ENCODE measurements at places on chromosomes 16 and 17. TPM values are rescaled to one million over a fixed set of nuclear protein-coding genes. Genes with fewer than 3 reads are reported as not detected.

DNA sequence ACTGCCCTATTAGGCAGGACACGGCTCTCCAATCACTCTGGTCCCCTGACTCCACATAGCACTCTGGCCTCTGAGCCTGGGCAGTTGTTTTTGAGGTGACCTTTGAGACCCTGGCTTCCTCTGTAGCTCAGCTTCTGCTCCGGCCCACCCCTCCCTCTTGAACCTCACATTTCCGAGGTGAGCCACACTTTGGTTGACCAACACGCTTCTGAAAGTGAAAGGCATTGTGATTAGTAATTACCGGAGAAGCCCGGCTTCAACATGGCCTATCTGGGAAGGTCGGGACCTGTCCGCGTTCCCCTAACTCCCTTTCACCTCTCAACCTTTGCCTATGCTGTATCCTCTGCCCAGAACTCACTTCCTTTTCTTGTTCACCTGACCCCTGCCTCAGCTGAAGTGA, 10.3 kb upstream of the ITGAX start:
- DNase-seq = no peak

The NRN1L gene
- total RNA-seq = not detected

GRCh38 chr17:74619077-74619673, 4.4 kb downstream of the CD300E start:
- no peak for DNase-seq

DNA sequence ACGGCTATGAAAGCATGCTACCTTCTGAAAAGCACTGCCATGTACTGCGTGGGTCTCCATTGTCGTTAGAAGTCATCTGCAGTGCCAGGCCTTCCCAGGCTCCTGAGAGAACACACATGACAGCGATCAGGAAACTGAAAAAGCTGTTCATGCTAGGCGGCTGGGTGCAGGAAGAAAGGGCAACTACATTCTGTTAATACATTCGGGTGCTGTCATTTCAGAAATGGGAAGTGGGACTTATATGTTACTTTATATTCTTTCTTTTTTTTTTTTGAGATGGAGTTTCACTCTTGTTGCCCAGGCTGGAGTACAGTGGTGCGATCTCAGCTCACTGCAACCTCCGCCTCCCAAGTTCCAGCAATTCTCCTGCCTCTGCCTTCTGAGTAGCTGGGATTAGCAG, 19.9 kb downstream of the CFAP20 start:
- DNase-seq = no peak

- DNase-seq = no peak
These were observed 14.7 kb downstream of the RARA start for GRCh38 chr17:40323391-40324381.

DNA sequence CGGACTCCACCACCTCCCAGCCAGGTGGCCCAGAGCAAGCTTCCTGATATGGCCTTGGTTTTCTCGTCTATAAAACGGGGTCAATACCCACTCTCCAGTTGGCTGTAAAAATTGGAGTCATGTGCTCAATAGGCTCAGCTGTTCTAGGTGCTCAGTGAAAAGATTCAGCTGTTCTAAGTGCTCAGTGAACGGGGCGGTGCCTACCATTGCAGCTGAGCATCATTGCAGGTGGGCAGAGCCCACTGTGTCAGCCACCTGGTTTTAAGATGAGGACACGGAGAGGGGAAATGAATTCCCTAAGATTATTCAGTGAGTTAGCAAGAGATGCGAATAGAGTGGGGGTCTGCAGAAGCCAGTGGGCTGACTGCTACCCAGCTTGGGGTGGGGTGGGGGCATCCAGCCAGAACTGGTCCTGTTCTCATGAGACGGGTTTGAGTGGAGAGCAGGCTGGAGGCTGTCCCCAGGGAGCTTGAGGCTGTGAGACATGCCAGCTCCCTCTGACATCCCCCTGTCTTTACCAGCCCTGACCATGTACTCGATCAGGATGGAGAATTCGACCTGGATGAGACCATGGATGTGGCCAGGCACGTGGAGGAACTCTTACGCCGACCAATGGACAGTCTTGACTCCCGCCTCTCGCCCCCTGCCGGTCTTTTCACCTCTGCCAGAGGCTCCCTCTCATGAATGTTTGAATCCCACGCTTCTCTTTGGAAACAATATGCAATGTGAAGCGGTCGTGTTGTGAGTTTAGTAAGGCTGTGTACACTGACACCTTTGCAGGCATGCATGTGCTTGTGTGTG, 21.9 kb downstream of the STAT5A start:
- DNase-seq = no peak

GRCh38 chr16:3051494-3051893, 5.1 kb downstream of the MMP25 start:
- no peak for DNase-seq

DNA sequence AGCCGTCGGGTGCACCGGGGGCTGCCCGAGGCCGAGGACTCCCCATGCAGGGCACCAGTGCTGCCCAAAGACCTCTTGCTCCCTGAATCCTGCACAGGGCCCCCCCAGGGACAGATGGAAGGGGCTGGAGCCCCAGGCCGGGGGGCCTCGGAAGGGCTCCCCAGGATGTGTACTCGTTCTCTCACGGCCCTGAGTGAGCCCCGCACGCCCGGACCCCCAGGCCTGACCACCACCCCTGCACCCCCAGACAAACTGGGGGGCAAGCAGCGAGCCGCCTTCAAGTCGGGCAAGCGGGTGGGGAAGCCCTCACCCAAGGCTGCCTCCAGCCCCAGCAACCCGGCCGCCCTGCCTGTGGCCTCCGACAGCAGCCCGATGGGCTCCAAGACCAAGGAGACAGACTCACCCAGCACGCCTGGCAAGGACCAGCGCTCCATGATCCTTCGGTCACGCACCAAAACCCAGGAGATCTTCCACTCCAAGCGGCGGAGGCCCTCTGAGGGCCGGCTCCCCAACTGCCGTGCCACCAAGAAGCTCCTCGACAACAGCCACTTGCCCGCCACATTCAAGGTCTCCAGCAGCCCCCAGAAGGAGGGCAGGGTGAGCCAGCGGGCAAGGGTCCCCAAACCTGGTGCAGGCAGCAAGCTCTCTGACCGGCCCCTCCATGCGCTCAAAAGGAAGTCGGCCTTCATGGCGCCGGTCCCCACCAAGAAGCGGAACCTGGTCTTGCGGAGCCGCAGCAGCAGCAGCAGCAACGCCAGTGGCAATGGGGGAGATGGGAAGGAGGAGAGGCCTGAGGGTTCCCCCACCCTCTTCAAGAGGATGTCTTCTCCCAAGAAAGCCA, 40.6 kb downstream of the SREBF1 start:
- DNase-seq = no peak

The BHLHA9 gene
- total RNA-seq = not detected

The ESRP2 gene
- total RNA-seq = 0.59 TPM

Data from right atrium auricular region (tissue), 2 donors.